Ammon's horn (tissue), 1 donor: ENCODE measurements at places on chromosomes 2 and 18.

DNA sequence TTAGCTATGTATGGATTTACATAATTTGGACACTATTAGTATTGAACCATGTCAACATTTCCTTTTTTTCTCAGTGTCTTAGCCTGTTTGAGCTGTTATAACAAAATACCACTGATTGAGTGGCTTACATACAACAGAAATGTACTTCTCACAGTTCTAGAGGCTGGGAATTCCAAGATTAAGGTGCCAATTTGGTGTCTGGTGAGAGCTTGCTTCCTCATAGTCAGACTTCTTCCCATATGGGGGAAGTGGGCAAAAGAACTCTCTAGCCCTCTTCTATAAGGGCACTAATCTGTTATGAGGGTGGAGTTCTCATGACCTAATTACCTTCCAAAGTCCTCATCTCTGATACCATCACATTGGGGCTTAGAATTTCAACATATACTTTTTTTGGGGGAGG lies 12.6 kb downstream of the ZNF804A start:
- DNase-seq = no peak

DNA sequence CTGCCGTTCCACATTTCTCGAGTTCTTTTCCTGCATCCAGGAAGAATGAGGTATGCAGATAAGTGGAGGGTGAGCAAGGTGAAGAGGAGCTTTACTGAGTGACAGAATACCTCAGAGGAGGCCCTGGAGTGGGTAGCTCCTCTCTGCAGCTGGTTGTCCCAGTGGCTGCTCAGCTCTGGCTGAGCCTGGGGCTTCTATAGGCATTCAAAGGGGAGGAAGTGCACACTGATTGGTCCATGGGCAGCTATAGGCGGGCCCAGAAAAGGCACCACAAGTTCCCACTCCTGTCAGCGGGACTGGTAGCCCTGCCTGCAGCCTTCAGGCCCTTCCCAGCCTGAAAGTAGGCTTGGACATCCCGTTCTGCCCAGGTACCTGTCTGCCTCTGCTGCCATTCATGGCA lies 94.7 kb downstream of the DOK6 start:
- DNase-seq = no peak

GRCh38 chr2:19673213-19673791 lies 228.5 kb downstream of the TTC32 start:
- no peak for DNase-seq

GRCh38 chr18:5439986-5440696 lies 103.7 kb downstream of the EPB41L3 start:
- DNase-seq = no peak

- no peak for DNase-seq
Observed at GRCh38 chr2:6784291-6784690, 81.4 kb downstream of the CMPK2 start.

DNA sequence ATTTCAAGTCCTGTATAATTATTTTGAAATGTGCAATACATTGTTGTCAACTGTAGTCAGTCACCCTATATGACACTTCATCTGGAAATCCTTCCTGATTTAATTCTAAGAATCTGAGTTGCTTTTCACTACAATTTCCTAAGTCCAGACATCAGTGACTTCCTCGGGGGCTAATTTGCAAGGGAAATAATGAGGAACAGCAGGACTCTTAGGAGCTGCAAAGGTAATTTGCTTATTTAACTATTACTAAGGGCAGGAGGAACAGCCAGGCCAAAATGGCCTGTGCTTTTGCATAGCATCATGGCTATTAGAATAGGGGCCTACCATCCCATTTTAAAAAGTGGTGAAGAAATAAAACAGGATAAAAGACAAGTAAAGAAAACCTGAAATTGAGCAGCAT lies 178.8 kb downstream of the MC4R start:
- DNase-seq = no peak

GRCh38 chr2:74391209-74391579 lies 11.1 kb upstream of the DCTN1 start:
- no peak for DNase-seq

GRCh38 chr2:118942031-118942430 lies at the start of gene MARCO:
MARCO (plus strand) TSS chr2:118942194; CDS start chr2:118942301, 107 bp downstream.
- no peak for DNase-seq

DNA sequence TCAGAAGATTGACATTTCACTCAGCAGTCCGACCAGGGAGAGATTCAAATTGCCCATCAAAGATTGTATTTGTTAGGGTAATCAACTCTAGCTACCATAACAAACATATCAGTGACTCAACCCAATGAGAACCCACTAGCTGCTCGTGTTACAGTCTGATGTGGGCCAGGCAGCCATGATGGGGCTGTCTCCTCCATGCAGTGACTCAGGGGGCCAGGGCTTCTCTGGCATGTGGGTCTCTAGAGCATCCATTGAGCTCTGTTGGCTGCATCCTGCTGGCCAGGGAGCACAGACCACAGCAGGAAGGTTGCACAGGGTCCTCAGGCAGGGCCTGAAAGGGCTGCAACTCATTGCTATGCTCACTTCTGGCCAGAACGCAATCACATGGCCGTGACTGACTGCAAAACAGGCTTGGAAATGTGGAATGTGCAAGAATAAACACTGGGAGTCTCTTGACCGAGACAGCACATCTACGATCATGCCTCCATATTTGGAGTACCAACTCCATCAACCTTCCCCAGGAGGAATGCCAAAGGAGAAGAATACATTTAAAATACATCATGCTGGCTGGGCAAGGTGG lies 216.8 kb downstream of the EIPR1 start:
- no peak for DNase-seq

- DNase-seq = no peak
Observed at GRCh38 chr2:12678186-12678585, 38.5 kb upstream of the TRIB2 start.

DNA sequence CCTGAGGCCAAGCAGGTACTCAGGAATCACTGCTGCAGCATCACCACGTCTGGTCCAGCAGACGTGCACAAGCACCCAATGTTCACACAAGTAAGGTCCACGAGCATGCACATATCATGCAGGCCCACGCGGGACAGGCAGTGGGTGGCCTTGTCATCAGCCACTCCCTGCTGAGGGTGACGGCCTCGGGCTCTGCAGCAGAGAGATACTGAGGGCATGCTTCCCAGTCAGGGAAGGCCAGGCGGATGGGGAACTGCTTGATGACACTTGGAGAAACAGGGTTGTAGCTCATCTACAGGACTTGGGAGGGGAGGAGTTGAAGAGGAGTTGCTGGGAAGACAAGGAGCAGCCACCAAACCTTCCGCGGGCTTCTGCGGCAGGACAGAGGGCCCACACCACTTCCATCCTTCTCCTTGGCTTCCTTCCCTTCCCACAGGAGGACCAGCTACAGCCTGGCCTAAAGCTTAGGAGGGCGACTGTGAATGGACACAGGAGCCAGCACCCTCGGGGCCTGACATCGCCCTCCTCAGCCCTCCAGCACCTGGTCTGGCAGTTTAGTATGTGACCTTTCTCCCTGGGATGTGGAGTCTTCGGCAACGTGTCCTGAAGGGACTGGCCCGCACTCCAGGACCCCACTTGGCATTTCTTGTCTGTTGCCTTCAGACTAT lies 15.2 kb downstream of the MFSD2B start:
- no peak for DNase-seq

GRCh38 chr2:196651387-196652094 lies 12.0 kb downstream of the CCDC150 start:
- no peak for DNase-seq

DNA sequence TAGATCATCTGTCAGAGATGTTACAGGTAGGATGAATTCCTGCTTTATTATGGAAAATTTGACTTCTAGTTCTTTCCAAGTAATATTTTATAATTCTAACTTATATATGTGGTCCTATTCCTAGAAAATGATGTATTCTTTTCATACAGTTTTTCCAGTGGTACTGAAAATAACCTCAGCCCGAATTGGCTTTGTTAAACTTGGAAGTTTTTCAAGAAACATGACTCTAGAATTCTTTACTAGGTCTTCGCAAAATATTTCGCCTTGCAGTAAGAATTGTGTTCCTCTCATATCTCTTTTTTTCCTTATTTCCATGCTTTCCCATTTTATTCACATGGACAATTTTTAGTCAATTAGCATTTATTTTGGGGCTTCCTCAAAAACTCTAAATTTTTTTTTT lies 60.5 kb downstream of the BMPR2 start:
- no peak for DNase-seq

DNA sequence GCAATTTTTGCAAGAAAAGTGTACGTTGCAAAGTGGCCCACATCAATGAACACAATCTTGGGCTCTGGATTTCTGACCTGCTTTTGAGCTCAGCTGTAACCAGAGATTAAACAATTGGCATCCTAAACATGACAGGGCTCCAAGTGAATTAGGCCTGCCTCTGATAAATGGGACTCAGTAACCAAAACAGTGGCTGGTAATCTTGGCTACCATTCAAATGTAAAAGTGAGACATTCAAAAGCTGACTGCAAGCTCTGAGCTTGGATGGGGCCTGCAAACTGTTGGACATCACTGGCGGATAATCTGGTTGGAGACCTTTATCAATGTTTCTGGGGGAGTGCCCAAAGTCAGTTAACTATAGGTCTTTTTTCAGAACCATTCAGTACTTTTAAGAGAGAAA lies 160.7 kb downstream of the RAB3GAP1 start:
- no peak for DNase-seq

DNA sequence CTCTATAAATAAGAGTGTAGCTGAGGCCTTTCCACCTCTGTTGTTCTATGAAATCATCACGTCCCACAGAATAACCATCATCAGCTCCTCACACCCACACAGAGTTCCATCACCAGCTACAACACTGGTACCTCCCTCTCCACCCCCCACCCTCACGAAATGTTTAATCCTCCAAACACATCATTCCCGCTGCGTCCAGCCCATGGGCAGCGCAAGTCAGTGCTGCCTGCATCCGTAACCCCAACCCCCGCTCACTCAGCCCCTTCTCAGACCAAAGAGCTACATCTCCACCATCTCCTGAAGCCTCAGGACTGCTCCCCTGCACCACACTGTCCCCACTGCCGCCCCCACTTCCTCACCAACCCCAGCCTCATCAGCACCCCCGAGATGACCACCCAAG lies 19.4 kb downstream of the DNMT3A start:
- no peak for DNase-seq

- DNase-seq = no peak
Observed at GRCh38 chr2:28153851-28154250, 238.8 kb upstream of the FOSL2 start.

DNA sequence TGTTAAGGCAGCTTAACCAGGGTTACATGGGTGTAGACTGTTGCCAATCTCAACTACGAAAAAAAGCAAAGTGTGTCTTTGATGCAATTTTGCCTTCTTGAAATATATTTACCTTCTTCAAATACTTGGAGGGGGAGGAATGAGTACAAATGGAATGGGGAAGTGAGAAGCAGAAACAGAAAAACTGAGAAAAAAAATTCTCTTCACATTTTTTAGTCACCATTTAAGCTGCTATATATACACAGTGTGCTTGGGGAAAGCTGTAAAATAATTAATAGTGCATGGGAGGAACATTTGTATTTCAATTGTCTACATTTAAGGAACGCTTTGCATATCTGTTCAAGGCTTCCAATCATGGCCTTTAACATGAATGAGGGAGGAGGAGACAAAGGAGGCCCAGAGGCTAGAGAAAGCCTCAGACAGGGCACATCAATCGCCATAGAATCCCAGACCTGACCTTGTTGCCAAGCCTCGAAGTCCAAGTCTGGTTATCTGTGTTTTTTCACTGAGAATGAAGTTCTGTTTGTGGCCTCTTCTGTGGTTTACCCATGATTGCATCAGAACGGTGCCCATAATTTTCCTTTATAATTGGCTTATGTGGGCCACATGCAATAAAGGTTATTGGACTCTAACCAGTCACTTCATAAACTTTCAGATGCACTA lies 158.6 kb downstream of the PIK3C3 start:
- DNase-seq = no peak

GRCh38 chr2:20599001-20599600 lies 51.8 kb downstream of the HS1BP3 start:
- peak; percentile 80 for DNase-seq

GRCh38 chr2:152529420-152530115 lies 187.7 kb downstream of the PRPF40A start:
- no peak for DNase-seq

DNA sequence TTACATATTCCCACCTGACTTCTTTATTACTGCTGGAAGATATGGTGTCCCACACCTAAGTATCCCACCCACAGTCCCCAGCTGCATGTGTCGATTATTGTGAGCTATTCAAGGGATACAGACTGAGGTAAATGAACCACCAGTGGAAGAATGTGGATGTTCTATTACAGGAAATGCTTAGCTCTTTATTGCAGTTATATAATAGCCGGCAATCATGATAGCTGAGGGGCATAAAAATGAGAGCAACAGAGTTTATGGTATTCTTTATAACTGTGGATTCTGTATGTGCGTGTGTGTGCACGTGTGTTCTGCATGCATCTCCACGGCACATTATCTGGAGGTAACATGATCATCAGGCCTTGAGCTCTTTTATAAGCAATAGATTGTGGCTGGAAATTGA lies 198.9 kb downstream of the NEDD4L start:
- no peak for DNase-seq

GRCh38 chr2:195322324-195322723 lies 334.7 kb upstream of the SLC39A10 start:
- no peak for DNase-seq

DNA sequence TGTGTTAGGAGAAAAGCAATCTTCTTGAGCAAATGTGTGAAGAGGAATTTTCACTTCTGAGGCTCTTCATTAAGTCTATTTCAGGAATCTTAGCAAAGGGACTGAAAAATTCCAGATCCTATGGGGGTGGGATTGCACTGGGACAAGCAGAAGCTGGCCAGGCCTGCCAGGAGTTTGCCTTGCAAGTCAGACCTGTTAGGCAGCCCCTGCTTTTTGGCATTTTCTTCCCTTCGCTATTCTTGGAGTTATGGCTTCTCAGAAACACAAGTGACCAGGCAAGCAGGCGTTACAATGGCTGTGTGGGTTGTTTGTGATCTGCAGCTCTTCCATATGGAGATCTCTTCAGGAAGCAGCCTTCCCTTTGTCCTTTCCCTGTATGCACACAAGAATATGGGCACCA lies 8.0 kb upstream of the CCDC85A start:
- DNase-seq = no peak

DNA sequence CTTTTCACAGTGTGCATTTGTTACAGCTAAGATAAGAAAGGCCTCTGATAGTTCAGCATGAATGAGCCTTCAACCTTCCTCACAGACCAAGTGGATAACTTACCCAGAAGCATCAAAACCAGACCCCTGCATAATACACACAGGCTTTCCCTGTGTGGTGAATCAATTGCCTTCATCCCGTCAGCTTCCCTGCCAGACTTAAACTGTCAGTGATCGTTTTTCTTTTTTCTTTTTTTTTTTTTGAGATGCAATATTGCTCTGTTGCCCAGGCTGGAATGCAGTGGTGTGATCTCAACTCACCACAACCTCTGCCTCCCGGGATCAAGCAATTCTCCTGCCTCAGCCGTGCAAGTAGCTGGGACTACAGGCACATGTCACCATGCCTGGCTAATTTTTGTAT lies 20.5 kb upstream of the SLC35F5 start:
- DNase-seq = no peak

GRCh38 chr2:27518113-27518781 lies 21.6 kb downstream of the GCKR start:
- DNase-seq = no peak

DNA sequence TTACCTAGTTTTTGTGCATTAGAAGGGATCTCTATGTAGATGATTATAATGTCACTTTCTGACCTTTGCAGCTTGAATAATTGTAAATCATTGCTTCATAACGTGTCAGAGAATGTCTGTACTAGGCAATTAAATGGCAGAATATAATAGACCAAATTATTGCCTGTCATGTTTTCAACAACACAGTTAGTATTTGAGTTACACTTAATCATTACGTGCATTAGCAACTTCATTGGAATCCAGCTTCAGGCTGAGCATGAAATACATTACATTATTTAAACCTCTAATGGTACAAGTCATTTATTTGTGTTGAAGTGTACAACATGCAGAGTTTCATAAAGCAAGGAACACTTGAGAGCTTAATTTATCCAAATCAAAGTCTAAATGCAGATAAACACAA lies 48.0 kb downstream of the ZNF407 start:
- no peak for DNase-seq
